ENCODE measurements at places on chromosomes 7 and 10.

DNA sequence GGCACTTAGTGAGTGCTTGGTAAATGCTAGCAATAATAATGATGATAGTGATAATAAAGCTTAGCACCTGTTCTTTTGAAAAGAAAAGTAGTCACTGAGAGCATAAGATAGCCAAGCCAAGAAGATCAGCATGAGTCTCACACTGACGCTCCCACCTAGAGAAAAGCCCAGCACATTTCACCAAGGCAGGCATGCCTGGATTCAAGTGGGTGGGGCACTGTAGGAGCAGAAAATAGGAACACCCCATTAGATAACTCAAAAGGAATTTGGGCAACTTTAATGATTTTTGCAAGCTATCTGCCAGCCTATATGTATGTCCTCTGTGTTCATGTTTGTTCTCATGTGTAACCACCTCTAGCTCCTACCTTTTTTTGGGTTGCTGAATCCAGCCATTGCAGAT, 18.1 kb upstream of the SORBS1 start:
- DNase-seq, result no peak

DNA sequence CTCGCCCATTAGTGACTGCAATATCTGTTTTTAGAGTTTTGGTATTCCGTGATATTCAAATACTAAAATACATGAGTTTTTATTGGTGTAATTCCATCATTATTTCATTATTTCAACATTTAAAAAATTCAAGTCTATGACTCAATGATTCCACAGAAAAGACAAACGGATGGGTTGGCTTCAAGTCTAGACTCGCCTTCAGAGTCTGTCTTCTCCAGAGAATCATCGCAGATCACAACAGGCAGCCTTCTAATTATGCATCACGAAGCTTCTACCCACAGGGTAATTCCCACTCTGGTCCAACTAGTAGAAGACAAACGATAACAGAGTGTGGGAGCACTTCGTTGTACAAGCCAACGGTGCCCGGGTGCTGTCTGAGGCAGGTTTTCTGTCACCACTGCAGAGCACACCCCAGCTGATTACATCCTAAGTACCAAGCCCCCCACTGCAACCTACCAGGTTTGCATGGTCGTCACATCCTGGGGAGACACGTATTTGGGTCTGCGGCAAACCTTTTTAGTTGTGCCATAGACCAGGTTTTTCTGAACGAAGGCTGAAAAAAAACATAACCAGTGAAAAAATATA, 28.9 kb downstream of the PARP12 start:
- no peak for DNase-seq

DNA sequence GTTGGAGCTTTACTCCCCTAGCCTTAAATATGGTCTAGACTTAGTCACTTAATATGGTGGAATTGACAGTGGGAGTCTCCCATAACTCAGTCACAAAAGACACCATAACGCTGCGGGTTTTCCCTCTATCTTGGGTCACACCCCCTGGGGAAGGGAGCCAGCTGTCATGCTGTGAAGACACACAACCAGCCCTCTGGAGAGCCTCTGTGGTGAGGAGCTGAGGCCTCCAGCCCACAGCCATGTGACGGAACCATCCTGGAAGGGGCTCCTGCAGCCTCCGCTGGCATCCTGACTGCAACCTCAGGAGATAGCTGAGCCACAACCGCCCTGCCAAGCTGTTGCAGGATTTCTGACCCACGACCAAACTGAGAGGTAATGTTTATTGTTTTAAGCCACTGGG, 37.9 kb downstream of the PAXIP1 start:
- DNase-seq, result no peak

DNA sequence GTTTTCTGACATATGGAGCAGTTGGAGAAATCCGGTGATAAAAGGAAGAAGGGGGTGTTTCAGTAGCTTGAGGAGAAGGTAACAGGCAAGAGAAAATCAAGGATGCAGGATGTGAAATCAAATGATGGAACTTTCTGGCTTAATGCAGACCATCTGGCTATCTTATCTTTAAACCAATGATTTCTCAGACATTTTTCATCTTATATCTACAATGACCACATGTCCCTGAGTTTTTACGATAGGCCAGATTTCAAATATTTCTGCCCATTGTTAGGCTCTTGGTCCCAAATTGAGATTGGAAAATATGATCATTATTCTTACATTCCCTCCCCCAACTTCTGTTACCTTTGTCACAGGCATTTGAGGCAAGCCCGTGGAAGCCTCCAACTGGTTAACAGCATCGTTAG, 486.8 kb downstream of the SUGCT start:
- no peak for DNase-seq

DNA sequence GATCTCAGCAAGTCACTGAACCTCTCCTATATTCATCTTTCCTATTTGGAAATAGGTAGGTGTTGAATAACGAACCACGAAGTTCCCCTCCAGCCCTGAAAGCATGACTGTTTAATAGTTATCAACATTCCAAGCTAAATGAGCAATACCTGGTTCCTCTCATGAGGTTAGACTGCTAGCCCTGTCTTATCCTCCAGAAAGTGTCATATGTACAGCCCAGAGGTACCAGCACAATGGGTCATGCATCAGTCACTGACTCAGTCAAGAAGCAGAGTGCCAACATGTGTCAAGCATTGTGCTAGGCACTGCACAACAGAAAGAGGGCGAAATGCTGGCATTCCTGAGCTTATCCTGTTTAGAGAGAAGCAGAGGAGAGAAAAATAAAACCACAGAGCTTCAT, 70.0 kb downstream of the AMPH start:
- DNase-seq, result no peak

DNA sequence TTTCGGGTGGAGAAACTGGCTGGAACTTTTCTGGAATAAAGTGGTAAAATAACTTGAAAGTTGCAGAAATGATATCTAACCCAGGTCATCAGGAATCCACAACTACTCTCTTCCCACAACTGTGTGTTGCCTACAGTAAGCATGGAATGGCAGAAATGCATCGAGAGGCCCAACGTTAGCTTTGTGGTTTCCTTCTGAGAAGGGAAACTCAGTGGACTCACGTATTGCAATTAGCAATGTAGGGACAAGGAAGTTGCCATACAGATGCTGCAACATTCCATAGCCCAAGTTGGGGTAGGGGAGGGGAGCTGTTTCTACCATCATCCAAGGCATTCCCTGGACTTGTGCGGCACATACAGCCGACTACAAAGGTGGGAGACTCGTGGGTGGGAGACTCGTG, 1.9 kb downstream of the PON1 start:
- DNase-seq, result no peak
